ENCODE measurements at places on chromosomes 1 and 21.

DNA sequence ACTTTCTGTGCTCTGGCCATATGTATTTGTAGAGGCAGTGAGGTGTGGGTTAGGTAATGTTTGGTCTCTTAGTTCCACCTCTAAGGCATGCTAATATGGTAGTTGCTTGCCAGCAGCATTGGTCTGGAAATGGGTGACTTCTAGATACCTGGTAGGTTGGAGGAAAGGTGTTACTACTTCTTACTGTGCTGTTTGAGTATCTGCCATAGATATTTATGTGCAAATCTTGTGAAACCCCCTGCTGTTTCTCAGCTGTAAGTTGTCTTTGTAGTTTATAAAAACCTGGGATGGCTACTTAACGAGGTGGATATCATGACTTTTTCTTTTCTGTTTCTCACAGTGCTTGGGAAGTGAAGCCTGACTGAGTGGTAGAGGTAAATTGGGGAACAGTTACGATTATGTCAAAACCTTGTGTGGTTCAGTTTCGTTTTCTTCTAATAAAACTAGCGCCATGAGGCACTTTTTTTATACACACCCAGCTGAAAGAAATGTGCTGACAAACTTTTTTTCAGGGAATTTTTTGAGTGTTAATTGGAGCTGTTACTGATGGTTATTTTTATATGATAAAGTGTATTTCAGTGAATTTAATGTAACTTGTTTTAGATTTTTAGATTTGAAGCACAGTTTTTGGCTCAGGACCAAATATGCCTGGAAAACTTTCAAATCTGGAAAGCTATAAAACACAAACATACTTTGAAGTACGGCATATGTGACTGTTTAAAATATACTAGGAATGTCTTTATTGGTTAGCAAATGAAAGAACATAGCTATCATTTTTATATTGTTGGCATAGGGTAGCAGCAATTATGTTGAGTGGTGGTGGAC lies 42.1 kb downstream of the CAMSAP2 start:
- no peak for DNase-seq

GRCh38 chr1:41282679-41283317 lies 40.7 kb upstream of the SCMH1 start:
- DNase-seq, result peak; percentile 24

- DNase-seq, result no peak
Measured at GRCh38 chr1:214448536-214448935, 102.9 kb downstream of the PTPN14 start.

DNA sequence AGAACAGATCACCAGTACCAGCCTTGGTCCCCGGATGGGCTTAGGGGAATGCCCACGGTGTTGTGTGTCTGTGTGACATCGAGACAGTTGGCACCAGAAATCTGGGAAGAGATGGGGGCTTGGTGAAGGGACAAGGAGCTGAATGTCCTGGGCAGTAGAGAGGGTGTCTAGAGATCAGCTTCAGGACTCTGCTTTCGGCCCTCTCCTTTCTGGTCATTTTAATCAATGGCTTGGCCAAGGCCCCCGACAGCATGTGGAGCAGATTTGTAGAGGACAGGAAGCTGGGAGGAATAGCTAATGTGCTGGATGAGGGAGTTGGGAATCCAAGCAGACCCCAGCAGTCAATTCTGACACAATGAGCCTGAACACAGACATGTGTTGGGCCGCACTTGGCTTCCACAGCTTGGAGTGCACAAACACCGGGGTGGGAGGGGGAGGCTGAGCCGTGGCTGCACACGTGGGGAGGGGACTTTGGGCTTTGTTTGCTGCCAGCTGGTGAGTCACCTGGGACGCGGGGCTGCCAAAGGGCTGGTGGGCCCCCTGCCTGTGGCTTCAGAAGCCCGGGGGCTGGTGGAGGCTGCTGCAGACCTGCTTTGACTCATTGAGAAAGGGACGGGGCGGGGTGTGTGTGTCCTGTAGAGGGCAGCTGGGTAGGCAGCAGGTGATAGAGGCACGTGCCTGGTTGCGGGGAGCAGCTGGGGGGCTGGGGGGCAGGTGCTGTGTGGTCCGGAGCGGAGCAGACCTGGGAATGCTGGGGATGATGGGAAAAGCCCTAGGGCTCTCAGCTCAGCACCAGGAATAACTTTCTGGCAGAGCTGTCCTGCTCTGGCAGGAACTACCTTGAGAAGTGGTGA lies 20.9 kb downstream of the SLC1A7 start:
- DNase-seq, result peak; percentile 19

- DNase-seq, result no peak
Measured at GRCh38 chr1:71853360-71853759, 429.0 kb downstream of the NEGR1 start.

- no peak for DNase-seq
Measured at GRCh38 chr1:66250478-66250877, 283.5 kb upstream of the SGIP1 start.

- DNase-seq, result no peak
Measured at GRCh38 chr1:241102664-241103063, 254.3 kb downstream of the RGS7 start.

DNA sequence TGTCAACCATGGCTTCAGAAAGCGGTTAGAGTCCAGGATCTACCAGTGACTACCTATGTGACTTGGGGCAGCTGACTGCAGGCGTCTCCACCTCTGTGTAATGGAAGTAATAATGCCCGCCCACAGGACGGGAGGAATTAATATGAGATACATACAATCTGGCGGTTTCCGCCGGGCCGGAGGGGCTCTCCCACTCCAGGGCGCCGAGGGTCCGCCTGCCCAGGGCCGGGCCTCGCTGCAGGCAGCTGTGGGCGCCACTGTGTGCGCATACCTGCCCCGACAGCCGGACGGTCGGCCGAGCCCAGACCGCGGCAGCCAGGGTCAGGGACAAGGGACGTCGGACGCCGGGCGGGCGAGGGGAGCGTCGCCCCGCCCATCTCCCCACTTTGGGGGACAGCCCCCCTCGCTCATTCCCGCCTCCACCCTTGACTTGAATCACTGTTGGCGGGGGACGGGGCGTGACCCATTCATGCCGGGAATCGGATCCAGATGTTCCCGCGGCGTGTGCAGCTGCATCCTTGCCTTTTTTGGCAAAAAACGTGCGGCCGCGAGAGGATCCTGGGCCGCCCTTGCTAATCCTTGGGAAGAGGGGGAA lies 6.0 kb upstream of the SF3A3 start:
- DNase-seq, result no peak

DNA sequence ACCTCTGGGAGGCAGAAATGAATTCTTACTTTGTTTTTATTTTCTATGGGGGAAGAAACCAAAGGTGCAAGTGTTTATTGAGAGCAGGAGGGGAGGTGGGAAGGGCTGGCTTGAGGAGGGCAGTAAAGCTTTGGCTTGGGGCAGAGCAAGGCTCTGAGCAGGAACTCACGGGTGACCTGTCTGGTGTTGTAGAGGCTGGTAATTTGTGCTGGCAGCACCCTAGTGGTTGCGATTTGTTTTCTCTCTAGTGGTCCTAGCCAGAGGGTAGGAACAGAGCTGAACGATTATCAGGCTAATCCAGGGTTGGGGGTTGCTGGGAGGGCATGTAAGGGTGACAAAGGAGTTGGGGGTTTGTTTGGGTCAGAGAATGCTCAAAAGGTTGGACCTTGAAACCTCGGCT lies 16.6 kb downstream of the TMCC2 start:
- DNase-seq, result no peak

- DNase-seq, result no peak
Measured at GRCh38 chr1:23198373-23198772, 18.9 kb downstream of the HTR1D start.

- DNase-seq, result no peak
Measured at GRCh38 chr1:222912730-222913129, 97.9 kb downstream of the DISP1 start.

GRCh38 chr1:97314685-97315084 lies 593.1 kb downstream of the PTBP2 start:
- DNase-seq, result no peak

DNA sequence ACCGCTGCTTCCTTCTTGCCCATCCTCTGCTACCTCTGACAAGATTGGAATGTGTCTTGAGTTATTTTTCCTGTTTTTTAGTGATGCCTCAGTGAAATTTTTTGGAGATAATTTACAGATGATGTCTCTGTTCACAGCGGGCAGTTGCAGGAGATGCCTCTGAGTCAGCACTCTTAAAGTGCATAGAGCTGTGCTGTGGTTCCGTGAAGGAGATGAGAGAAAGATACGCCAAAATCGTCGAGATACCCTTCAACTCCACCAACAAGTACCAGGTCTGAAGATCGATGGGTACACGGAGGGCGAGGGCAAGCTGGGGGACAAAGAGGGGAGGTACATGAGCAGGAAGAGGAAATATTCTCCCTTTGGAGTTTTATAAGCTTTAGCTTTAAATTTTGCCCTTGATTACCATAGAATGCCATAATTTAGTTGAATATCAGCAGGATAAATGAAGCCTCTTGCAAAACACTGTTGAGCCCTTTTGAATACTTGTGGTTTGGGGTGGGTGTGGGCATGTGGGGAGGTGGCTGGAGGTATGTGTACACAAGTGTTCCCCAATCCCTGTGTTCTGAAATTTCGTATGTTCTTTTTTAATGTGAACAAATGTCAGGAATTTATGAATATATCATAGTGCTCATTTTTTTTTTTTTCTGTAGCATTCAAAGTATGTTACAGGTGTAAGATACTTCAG lies 19.8 kb downstream of the ATP1A1 start:
- DNase-seq, result no peak

- peak; percentile 40 for DNase-seq
Measured at GRCh38 chr1:112337028-112337531, 58.9 kb upstream of the CTTNBP2NL start.

GRCh38 chr1:17511188-17511587 lies 28.3 kb upstream of the ARHGEF10L start:
- no peak for DNase-seq

- DNase-seq, result no peak
Measured at GRCh38 chr1:167054531-167054930, 35.6 kb downstream of the GPA33 start.

DNA sequence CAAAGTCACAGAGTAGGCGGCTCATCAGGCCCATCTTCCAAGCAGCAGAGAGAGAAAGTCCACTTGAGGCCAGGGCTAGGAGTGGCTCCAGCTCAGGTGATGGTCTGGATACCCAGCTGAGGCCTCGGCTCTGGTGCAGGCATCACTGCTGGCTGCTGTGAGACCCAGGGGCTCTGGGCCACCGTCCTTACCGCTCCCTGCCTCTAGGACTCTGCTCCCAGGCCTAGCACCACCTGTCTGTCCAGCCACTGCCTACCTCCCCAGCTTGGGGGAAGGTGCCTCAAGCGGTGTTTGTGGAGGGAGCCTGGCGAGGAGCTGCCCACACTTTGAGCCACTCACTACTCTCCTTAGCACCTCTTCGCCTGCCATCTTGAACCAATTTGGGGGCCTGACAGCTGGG lies 57.9 kb downstream of the DMRTB1 start:
- no peak for DNase-seq

DNA sequence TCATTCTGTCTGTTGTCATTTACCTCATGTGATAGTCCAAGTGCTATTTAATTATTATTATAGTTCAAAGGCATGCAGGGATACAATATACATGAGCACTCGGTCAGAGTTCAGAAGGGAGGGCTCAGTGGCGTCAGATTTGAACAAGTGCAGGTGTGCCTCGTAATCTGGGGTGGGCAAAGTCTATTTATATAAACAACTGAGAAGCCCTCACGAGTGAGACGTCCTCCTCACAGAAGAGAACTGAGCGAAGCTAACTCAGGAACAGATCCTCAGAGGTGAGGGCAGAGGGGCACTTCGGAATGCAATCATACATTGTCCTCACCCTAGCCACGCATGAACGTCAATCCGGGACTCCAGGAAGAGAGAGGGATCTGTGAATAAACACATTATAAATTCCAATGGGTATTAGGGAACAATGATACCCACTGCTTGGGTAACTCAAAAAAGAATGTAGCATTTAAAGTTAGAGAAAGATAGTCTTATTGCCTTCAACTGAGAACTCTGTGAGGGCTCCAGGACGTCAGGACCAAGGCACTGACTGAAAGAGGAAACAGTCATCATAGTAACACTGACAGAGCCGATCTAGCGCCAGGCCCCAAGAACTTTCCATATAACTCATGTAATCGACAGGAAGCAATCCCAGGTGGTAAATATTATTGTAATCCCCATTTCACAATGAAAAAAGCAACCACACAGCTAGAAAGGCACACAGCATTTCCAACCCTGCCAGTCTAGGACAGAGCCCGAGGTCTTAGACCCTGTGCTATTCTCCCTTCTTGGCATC lies 127.1 kb upstream of the B3GALT2 start:
- no peak for DNase-seq

- DNase-seq, result peak; percentile 94
Measured at GRCh38 chr1:29230553-29231378, at the start of gene MECR. Gene MECR (minus strand): TSS chr1:29230934. CDS start chr1:29230906, 28 bp downstream.

DNA sequence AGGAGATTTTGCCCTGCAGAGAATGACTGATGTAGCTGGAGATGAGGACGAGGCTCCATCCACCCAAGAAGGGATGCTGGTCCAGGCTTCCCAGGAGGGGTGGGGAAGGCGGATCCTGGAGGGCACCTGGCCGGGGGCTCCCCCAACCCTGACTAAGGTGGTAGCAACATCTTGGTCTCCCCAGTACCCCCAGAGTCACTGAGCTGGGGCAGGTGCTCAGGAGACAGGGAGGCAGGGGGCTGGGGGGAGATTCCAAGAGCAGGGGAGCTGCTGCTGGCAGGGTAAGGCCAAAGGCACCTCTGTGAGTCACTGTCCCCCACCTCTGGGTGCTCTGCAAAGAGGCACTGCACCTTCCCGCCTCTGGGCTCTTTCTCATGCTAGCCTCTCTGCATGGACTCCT lies 24.0 kb downstream of the CDCA8 start:
- no peak for DNase-seq

- DNase-seq, result no peak
Measured at GRCh38 chr1:167773516-167773915, 51.7 kb downstream of the MPZL1 start.

DNA sequence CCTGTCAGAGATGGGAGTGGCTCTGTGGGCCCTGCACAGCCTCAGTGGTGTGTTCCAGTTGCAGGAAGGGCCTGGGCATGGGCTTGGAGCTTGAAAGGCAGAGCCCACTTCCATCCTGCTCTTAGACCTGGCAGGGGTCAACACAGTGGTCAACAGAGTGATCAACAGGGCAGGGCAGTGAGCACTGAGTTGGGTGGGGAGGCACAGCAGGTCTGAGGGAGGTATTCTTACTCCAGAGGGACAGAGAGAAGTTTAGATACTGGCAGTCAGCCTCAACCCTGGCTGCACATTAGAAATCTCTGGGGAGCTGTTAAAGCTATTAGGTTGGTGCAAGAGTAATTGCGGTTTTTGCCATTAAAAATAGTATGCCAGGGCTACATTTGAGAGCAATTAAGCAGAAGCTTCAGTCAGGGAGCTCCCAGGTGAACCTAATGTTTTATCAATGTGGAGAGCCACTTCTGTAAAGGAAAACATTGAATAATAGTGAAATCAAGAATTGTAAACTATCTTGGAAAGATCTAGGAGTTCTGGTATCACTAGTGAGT lies 37.7 kb downstream of the SH3BGR start:
- peak; percentile 34 for DNase-seq
